ENCODE measurements at places on chromosomes 1 and 21.

DNA sequence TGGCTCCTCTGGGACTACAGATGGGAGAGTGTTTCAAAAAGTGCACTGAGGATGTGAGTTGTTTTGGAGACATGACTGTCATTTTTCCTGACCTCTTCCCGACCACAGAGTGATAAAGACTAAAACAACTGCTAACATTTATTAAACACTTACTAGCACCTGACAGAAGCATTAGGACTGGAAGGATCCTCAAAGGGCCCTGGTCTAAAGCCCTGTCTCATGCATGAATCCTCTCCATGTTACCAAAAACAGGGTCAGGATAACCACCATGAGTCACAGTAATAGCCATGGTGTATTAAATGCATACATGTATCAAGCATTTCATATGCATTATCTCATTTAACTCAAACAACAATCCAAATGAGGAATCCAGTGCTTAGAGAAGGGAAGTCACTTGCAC lies 11.5 kb downstream of the CYB5RL start:
- no peak for DNase-seq

DNA sequence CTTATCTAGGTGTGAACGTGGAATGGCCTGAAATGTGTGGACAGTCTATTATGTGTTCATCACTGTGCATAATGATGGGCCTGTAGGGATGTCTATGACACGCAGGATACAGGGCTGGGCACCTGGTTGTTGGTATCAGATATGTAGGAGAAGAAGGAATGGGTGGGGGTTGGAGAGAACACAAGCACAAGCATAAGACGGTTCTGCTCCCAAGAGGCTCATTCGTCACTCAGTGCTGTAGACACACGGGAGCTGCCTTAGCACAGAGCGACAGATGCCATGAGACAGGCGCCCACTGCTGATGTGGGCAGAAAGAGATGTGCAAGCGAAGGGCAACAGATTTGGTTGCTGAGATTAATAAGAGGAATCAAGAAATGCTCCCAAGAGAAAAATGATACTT lies 256.2 kb downstream of the DISC1 start:
- no peak for DNase-seq

- DNase-seq, result no peak
Measured at GRCh38 chr1:234544087-234544579, 65.2 kb upstream of the TARBP1 start.

GRCh38 chr1:26608895-26609294 lies 79.3 kb downstream of the RPS6KA1 start:
- no peak for DNase-seq

- DNase-seq, result no peak
Measured at GRCh38 chr1:218711001-218711400, 365.9 kb downstream of the TGFB2 start.

DNA sequence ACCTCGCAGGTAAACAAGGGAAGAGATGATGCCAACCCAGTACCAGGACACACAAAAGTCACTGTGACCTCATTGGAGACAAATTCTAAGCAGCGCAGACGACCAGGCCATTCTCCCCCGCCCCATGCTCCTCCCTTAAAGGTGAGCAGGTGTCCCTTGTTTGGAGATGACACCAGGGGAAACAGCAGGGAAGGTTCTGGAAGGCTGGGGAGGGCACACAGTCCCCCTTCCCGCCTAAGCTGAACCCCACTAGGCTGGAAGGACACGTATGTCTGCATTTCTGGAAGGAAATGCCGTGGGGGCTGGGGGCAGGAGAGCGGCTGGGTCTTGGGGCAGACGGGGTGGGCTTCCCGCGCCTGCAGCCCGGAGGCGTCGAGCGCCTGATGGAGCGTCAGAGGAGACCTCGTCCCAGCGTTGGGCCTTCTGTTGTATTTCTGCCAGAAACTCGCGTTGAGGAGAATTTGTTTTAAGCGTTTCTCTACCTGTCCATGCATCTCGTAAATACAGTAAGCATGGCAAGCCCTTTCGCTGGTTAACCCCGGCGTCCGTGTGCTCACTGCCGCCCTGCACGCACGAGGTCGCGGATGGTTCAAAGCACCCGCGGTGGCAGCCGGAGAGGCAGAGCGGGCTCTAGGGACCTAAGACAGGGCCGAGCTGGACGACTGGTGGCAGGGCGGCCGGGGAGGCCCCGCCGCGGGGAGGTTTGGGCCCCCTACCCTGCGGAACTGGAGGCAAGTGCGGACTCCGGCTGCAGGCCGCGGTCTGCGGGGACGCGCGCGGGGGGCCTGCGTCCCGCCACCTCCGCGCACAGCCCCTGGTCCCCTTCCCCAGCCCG lies 1.2 kb upstream of the LHX4 start:
- DNase-seq, result no peak

DNA sequence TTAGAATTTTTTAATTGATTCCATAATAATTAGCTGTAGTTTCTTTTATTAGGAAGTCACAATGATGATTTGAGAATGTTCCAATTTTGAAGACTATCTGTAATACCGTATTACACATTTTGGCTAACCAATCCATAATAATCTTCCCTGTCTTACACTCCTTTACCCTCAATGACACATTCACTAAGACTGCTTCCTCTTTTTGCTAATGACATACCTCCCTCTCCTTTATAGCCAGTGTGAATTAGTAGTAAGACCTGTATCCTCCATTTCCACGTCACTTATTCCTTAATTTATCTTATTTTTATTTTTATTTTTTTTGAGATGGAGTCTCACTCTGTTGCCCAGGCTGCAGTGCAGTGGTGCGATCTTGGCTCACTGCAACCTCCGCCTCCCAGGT lies 10.1 kb downstream of the KDM1A start:
- no peak for DNase-seq

DNA sequence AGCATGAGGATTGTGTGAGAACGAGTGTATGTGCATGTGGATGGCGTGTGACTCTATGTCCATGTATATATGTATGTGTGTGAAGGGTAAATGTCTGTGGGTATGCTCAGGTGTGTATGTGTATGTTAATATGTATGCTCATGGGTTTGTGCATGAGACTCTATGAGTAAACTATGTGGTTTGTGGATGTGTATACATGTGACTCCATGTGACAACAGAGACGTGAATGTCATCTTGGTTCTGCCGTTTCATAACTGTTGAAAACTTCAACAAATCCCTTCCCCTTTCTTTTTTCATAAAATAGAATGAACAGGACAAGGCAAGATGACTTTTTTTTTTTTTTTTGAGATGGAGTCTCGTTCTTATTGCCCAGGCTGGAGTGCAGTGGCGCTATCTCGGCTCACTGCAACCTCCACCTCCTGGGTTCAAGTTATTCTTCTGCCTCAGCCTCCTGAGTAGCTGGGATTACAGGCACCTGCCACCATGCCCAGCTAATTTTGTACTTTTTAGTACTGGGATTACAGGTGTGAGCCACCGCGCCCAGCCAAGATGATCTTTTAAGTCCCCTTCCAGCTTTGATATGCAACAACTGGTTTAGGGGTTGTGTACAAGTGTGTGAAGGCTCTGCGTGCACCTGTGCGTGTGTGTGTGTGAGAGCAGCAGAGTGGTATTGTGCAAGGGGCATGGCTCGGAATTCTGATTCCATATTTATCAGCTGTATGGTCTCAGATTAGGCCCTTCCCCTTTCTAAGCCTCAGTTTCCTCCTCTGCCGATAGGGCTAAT lies 106.3 kb downstream of the EBNA1BP2 start:
- DNase-seq, result no peak

DNA sequence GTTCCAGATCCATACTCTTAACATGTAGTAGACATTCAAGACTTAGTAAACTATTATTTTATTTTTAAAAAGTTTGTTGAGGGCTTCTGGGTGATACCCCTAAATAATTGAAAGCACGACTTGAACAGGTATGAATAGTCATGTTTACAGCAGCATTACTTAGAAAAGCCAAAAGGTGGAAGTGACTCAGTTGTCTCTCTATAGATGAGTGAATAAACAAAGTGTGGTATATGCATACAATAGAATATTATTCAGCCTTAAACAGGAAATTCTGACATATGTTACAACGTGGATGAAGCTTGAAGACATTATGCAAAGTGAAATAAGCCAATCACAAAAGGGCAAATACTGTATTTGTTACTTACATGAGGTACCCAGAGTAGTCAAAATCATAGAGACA lies 26.5 kb downstream of the TSNAX start:
- DNase-seq, result no peak

DNA sequence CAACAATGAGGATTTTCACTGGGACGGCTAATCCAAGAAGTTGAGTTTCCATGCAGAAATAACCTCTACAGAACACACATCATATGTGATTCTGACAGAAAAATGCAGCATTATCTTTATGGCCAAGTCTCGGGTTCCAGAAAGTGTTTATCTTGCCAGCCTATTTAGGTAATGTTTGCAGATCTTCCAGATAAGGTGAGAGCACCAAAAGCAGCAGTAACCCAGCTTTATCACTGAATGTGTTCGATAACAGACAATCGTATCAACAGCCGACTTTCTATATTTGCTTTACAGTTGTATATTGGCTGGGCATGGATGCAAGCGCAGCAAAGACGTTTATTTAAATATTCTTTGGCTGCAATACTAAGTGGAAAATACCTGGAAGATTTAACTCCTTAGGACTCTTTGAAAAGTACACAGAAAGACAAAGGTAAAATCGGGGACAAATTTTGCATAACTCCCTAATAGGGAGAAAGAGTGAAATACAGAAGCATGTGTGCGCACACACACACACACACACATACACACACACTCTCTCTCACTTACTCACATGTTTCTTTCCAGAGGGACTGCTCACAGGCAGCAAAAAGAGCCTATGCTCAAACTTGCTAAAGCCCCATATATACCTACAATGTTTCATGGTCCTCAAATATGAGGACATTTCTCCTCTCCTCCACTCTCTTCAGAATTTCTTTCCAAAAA lies 3.0 kb upstream of the CTSK start:
- DNase-seq, result no peak

DNA sequence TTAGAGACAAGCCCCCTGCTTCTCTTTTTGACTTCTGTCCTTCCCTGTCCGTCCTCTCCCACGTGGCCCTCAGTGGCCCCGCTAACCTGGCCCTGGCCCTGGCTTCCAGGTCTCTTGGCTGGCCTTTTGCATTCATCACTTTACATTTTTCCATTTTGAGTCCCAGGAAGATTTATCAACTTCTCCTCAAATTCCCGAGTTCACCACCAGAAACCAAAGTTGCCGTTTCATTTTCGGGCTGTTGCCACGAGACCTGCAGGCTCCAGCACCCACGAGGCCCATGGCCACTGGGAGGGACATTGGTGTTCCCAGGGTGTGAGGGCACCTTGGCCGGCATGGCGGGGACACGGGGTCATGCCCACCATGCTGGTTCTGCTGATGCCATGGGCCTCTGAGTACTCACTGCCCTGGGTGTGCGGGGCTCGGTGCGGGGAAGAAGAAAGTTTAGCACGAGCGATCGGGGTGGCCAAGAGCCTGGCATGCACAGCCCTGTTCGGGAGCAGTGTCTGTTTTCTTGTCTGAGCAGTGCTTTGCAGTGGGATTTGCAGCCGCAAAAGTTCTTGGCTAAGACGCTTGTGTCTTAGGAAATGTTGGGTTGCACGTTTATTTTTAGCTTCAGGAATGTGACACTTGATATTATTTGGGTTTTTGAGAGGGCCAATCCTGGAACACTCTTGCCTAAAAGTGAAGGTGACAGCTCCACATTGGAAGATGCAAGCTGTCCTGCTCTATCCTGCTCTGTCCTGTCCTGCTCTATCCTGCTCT lies 40.4 kb upstream of the ADARB1 start:
- no peak for DNase-seq

DNA sequence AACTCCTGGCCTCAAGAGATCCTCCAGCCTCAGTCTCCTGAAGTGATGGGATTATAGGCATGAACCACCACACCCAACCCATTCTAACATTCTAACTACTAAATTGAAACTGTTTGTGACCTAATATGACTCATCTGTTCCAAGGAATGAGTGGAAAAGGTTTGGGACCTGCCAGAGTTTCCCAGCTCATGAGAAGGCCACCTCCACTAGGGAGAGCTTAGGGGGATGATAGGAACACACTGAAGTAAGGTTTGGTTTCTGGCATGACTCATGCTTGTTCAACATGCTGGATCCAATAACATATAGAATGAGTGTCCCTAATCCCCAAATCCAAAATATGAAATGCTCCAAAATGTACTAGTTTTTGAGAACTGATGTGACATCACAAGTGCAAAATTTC lies 18.9 kb upstream of the SCAF4 start:
- DNase-seq, result no peak

DNA sequence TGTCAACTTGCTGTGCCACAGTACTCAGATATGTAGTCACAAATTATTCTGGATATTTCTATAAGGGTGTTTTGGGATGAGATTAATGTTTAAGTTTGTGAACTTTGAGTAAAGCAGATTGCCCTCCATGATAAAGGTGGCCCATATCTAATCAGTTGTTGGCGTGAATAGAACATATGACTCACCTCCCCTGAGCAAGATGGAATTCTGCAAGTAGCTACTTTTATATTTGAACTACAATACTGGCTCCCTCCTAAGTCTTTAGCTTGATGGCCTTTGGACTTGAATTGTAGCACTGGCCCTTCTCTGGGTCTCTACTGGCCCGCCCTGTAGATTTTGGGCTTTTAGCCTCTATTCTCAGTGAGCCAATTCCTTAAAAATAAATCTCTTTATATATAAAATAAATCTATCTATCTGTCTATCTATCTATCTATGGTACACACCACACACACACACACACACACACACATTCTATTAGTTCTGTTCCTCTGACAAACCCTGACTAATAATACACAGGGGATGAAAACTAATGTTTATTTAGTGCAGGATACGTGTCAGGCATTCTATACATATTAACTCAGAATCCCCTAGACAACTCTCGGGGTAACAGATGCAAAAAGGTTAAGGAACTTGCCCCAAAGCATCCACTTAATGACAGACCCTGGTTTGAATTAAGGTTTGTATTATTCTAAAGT lies 37.9 kb upstream of the PDC start:
- no peak for DNase-seq

- DNase-seq, result no peak
Measured at GRCh38 chr1:115062542-115063004, 26.7 kb downstream of the TSPAN2 start.

DNA sequence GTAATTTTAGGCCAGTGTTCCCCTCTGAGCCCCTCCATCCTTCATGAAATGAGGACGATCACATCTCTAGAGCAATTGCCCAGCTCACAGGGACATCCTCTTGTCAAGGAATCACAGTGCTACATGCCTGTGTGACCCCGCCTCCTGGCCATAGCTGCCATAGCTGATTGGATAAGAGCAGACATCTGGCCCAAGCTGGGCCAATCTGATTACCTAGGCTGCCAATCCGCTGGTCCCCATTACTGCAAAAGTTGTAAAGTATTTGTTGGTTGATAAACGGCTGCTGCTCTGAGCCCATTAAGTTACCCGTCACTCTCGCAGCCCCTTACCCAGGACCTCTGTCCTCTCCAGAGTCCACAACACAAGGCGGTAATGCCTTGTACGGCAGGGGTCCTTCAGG lies 8.3 kb downstream of the NT5C1A start:
- no peak for DNase-seq
